ENCODE measurements at places on chromosomes 4 and X.
A peak's percentile ranks its signal among the peaks of the same experiment; 100 is the strongest.

GRCh38 chr4:169851750-169852149, 94.0 kb upstream of the HPF1 start:
- DNase-seq = no peak

DNA sequence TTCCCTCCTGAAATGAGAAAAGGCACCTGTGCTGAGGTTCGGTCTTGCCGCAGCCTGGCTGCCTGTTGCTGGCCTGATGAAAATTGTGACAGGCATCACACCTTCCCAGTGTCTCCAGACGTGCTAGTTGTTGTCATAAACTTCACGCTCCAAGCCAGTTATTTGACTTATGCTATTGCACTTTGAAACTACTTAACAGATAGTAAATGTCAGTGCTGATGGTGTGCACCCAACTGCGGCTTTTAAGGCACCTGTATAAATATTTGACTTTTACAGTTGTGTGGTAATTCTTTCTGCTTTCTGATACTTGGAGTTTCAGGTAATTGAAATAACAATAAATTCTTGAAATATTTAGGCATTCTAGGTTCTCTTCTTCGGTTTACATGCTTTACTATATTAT, 1.8 kb downstream of the WWC2 start:
- no peak for DNase-seq

DNA sequence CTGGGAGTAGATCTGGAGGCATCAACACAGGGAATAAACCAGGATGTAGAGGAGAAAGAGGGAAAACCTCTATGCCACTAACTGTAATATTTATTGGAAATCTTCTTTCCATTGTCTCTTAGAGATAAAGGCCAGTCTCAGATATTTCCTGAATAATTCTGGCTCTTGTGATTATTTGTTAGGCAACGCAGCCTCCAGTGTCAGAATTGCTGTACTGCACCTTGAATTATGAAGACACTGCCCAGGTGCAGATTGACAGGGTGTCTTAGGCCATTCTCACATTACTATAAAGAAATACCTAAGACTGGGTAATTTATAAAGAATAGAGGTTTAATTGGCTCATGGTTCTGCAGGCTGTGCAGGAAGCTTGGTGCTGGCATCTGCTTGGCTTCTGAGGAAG, 100.7 kb upstream of the ZDHHC15 start:
- no peak for DNase-seq

GRCh38 chrX:38513112-38513742, 48.1 kb upstream of the TSPAN7 start:
- peak; percentile 87 for DNase-seq

DNA sequence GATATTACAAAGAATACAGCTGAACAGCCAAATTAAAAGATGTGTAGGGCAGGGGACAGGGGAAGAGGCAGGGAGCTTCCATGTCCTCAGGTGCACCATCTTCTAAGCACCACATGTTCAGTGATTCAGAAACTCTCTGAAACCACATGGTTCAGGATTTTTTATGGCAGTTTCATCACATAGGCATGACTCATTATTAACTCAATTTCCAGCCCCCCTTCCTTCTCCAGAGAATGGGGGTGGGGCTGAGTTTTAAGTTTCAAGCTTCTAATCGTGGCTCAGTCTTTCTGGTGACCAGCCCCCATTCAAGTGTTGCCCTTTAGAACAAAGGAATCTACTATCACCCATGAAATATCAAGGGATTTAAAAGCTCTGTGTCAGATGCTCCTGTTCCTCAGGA, 317.8 kb upstream of the GALNT7 start:
- no peak for DNase-seq

GRCh38 chr4:63678358-63678931, 730.8 kb downstream of the TECRL start:
- DNase-seq = no peak
